ENCODE measurements at places on chromosomes 2 and 18.

DNA sequence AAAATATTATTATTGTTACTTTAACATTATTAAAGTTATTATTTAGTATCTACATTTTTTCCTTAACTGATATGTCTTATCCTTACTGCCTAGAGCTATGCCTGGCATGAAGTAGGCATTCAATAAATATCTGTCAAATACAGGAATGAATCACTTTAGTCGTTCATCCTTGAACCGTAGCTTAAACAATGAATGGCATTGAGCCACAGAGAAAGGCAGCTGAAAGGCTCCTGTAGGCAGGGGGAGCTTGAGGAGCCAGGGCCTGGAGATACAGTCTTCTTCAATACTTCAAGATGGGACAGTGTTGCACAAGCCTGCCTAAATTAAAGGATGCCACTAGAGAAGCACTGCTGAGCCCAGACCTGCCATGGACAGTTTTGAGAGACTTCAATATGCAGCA, 22.5 kb downstream of the CYRIA start:
- DNase-seq: no peak

DNA sequence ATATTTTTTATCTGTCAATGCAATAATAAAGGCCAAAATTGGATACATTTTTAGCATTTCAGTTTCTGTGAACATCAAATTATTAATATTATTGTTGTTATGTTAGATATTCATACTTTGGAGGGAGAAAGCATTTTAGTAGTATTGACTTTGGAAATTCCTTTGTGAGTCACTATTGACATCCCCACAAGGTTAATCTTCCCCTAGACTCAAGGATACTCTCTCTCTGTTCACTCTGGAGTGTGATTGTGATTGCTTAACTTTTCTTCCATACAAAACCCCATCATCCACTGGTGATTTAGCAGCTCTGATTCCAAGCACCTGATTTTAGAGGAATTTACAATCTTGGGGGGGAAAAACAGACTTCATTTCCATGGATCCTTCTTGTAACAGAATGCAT, 352.0 kb downstream of the THSD7B start:
- DNase-seq: no peak

DNA sequence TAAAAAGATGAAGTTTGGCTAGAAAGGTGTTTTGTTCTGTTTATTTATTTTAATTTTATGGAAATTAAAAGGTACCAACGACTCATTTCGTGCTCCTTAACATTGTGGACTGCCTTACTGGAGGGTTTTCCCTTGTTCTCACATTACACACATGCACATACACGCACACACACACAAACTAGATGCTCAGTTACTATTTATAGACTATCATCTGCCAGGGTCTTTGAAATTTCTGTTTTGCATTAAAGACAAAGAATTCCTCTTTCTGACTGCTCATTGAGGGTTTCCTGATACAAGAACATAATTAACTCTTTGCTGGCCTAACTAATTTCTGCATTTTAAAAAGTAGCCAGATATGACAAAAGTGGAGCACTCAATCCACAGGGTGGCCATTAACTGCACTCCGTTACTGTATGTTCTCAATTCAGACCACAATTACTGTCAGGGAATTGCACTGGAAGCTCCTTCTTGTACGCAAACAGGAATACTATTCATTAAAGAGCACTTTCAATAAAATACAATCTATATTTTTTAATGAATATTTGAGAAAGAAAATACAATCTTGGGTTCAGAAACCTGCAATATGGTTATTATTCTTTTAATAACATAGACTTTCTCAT, 366.9 kb upstream of the GALNT5 start:
- no peak for DNase-seq

GRCh38 chr2:29782087-29782486, 139.3 kb downstream of the ALK start:
- DNase-seq: no peak

DNA sequence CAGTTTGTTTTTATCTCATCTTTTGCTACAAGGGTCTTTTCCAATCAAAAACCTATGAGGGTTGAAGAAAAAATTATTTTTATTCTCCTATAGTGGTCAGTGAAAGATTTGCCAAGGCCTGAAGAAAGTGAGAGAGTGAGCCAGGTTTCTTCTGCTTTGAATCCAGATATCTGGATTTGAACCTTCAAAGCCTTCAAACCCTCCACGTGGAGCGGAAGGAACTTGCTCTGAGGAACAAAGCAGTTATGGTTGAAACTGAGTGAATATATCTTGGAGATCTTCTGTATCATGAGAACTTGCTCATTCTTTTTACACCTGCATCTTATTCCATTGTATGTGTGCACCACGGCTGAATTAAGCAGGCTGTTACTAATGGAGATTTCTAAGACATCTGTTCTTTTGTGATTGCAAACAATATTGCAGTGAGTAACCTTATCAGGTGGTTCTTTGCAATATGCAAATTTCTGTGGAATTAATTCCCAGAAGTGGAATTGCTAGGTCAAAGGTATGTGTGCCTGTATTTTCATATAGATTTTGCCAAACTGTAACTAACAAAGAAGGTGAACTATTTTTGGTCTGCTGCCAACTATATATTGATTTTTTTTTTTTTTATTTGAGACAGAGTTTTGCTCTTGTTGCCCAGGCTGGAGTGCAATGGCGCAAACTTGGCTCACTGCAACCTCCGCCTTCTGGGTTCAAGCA, 147.9 kb downstream of the B3GNT2 start:
- DNase-seq: no peak

GRCh38 chr2:133596701-133597393, 28.6 kb upstream of the NCKAP5 start:
- DNase-seq: no peak

DNA sequence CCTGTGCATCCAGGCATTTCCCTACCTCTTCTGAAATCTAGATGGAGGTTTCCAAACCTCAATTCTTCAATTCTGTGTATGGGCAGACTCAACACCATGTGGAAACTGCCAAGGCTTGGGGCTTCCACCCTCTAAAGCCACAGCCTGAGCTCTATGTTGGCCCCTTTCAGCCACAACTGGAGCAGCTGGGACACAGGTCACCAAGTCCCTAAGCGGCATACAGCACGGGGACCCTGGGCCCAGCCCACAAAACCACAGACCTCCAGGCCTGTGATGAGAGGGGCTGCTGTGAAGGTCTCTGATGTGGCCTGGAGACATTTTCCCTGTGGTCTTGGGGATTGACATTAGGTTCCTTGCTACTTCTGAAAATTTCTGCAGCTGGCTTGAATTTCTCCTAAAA, 255.4 kb downstream of the TDRD15 start:
- no peak for DNase-seq

DNA sequence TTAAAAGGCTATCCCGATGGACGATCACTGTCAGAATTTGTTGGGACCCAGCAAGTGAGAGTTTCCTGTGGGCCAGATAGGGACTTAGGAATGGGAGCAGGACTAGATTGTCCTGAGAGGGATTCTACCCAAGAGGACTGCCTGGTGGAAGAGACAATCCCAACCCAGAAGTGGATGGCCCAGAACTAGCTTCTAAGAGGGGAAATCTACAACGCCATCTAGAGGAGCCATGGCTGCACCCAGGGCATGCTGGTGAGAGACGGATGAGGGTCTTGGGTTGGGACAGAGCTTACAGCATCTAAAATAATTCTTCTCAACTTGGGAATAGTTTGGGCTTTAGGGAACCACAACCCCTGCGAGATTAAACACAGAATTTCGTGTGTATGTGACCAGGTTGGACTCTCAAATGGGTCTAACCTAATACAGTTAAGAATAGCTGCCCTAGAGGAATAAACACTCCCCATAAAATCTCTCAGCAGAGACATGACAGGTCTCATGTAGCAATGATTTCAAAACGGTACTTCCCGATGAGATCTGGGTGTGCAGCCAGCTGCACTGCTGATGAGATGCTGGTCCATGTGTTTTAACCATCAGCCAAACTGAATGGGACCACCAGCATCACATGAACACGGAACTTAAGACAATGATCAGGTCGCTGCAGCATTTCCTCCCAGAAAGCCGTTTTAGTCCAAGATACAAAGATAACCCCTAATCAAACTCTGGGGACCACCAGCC, 50.8 kb downstream of the CCBE1 start:
- no peak for DNase-seq

DNA sequence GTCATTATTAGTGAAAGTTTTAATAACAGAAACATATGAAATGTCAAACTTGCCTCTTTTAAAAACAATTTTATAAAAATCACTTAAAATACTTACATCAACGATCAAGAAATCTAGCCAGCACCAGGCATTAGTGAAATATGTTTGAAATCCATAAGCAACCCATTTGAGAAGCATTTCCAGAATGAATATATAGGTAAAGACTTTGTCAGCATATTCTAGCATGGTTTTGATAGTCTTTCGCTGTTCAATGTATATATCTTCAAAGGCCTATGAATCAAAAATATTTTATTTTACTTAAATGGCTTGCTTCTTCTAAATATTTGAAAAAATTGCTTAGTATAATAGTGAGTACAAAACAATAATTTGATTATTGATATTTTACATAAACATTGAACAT, 91.1 kb downstream of the SCN3A start:
- DNase-seq: no peak

GRCh38 chr2:30769481-30769780, 37.8 kb downstream of the CAPN13 start:
- DNase-seq: no peak

- DNase-seq: no peak
These were observed 115.1 kb upstream of the REG3G start for GRCh38 chr2:78910376-78910775.

- DNase-seq: no peak
These were observed 150.4 kb downstream of the ZFP36L2 start for GRCh38 chr2:43075811-43076585.

DNA sequence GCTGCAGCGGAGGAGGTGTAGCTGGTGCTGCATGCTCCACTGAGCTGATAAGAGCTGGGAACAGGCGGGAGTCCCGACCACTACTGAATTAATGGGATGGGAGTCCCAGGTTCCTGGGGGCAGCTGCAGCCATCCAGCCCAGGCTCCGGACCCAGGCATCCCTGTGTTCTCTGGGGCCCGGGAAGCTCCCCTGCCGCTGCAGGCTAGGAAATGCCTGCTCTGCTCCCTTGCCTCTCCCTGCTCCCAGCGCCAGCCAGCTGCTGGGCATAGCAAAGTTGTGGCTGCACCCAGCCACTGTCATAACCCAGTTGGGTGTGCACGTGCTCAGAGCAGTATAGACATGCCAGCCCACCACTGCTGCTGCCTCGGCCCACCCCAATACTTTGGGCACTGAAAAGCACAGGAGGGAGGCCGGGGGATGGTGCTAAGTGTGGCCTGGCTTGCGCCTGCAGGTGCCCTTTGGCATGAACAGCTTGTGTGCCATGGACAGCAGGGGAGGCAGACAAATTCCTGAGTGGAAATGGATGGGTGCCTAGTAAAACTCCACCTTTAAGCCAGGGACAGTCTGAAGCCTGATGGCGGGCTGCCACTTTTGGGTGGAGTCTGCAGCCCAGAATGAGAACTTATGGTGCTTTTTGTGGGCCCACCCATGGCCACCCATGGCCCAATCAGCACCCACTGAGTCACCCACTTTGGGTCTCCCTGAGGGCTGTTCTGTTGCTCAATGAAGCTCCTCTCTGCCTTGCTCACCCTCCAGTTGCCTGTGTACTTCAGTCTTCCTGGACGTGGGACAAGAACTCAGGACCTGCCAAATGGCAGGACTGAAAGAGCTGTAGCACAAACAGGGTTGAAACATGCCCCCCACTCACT, 219.3 kb upstream of the TMEFF2 start:
- DNase-seq: no peak

- no peak for DNase-seq
These were observed 160.2 kb downstream of the TAF4B start for GRCh38 chr18:26386441-26386840.

DNA sequence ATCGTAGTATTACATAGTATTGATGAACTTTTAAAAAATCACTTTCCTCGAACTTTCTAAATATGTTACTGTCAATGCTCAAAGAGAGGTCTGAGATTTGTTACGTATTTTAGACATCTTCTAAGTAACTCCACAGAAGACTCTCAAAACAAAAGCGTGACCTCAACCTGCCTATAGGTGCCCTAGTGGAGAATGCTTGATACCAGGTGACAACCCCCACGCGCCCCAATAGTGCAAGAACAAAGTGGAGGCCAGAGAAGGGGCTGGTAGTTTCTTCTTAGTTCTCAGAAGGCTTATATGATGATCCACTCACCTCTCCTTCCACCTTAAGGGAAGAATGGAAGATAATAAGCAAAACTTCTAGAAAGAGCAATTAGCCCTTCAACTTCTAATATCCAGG, 102.6 kb downstream of the ANKRD44 start:
- DNase-seq: no peak

DNA sequence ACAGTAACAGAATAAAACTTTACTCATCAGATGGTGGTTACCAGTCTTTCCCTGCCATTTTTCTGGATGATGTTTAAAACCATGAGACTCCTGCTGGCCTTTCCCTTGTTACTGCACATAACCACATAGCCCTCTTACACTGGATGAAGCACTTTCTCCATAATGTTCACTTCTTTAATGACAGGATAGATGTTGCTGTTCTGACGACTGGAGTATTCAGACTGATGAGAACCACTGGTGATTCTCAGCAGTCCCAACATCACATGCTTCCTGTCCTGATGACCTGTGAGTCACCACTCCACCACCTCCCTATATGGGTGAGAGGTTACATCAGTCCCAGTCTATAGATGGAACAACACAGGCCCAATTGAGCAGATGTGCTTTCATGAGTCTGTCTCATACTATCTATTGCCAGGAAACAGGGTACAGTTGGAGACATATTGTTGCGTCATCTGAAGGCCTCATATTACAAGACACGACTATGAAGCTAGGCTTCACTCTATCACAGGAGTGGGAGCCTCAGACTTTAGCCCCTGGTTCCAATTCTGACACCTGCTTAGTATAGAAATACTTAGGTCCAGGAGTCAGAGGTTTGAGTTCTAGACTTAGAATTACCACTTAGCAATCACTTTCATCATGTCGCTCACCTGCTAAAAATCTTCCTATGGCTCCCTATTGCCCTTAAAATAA, 145.7 kb upstream of the KLF7 start:
- no peak for DNase-seq

DNA sequence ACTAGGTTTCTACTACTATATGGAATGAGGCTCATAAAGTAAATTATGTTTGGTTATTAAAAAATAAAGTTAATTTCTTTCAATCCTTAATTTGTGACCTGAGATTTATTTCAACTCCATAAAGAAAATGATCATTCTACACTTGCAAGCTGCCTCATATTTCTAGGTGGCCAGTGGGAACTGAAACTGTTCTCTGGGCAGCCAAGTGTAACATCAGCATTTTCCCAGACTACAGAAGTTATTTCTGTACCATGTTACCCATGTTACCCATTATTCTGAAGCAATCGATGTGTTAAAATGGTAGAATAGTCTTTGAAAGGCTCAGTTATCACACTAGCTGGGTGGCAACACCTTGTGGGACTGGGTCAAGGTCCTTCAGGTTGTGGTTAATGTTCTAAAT, 139.3 kb upstream of the FBXO11 start:
- DNase-seq: no peak

Measured in CD4-positive, alpha-beta T cell treated with Interleukin-4 for 4 hours (primary cell).